ENCODE measurements at places on chromosomes 16 and 17.

- no peak for DNase-seq
Measured at GRCh38 chr17:80901319-80901718, 90.3 kb upstream of the CHMP6 start.

- DNase-seq: no peak
Measured at GRCh38 chr17:40563220-40564052, 1.8 kb downstream of the CCR7 start.

DNA sequence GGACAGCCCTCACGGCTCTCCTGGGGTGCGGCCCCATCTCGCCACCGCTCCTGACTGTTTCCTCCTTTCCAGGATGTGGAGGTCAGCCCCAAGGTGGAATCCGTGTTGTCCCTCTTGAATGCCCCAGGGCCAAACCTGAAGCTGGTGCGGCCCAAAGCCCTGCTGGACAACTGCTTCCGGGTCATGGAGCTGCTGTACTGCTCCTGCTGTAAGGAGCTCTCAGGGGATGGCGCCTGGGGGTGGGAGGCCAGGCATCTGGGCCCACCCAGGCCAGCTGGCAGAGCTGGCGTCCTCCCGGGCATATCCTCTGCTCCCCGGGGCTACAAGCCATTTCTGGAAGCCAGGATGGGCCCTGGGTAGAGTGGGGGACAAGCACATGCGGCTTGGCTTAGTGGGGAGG, 13.2 kb downstream of the IL34 start:
- DNase-seq: no peak

- DNase-seq: no peak
Measured at GRCh38 chr17:21351366-21352065, 24.6 kb upstream of the KCNJ12 start.

- no peak for DNase-seq
Measured at GRCh38 chr16:19114359-19115147, 789 bp downstream of the ITPRIPL2 start.

DNA sequence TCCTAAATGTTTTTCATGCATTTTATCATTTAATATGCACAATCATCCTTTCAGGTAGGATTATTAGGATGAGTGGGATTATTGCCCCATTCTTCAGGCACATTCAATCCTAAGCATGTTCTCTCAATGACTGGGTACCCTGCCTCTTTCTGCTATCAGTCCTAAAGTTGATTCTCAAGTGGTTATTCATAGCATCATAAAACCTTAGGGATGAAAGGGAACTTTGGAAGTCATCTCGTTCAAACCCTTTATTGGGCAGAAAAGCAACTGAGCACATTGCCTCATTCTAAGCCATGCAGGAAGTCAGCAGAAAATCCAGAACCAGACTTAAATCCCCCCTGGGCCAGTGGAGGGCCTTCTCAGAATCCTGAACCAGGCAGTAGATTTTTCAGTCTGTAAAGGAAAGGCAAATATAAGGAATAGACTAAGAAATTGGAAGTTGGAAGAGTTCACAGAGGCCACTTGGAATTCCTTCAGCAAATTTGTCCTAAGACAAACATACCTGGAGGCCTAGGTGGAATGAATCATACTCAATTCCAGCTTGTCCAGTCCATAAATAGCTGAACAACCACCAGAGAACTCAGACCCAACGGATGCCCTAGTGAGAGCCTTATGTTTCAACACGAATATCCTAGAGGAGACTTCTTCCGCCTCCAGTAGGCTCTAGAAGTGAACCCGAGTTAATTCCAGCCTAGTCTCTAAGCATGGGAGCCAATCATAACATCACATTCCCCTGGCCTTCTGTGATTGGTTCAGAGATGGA, 62.7 kb downstream of the IRX6 start:
- DNase-seq: no peak

GRCh38 chr17:11353601-11354000, 112.6 kb downstream of the SHISA6 start:
- no peak for DNase-seq

DNA sequence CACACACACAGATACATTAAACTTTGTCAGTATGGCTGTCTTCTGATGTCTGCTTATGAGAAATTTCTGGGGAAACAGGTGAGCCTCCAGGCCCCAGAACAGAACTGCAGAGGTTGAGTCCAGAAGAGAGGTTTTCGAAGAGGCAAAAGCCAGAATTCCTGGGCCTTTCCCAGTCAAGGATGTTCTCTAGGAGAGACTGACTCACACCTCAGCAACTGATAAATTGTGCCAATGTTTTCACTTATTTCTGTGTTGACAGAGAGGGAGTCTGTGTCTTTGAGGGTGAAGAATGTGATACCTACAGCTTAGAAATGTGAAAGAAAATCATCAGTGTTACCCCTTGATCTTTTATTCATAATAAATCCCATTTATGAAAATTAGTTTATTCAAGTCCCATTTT, 30.3 kb downstream of the LDHD start:
- DNase-seq: no peak

- DNase-seq: no peak
Measured at GRCh38 chr17:63634816-63635215, 12.6 kb downstream of the MAP3K3 start.

GRCh38 chr16:46775214-46775613, 27.1 kb upstream of the MYLK3 start:
- DNase-seq: no peak

DNA sequence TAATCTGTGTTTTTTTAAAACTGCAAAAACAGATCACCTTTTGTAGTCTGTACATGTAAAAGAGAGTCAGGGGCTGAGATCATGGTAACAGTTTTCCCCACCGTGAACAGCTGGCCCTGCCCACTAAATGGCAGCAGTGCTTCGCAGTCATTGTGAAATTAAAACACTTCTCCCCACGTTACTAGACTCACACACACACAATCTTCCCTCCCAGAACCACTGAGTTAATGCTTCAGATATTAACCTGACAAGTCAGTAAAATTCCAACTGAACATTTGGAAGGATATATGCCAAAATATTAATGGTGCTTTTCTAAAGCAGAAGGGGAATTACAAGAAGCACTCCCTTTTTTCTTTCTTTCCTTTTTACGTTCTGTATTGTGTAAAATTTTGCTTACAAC, 1.2 kb upstream of the CD300LG start:
- DNase-seq: no peak

DNA sequence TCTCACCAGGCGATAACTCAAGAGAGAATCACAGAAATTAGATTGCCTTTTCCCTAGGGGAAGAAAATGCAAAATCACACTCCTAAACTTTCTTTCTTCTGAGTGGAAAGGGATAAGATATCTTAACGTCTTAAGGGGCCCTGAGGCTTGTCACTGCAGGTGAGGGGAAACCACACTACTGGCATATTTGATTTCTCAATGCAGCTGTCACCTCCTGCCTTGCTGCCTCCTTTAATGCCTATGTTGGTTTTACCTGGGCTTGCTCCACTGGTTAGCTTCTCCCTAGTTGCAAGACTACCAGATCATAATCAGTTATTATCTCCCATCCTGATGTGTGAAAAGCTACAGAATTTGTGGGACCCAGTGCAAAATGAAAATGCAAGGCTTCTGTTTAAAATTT, 4.5 kb upstream of the HERPUD1 start:
- no peak for DNase-seq

- no peak for DNase-seq
Measured at GRCh38 chr17:21036361-21036881, 6.4 kb downstream of the USP22 start.
